Neural crest cell (in vitro differentiated cells): ENCODE measurements at places on chromosomes 13 and 19.
A peak's percentile ranks its signal among the peaks of the same experiment; 100 is the strongest.

- no peak overlapping the region for H3K4me3 ChIP-seq
- H3K36me3 ChIP-seq, result no peaks in the 10 kb centered on the region
- H3K27me3 ChIP-seq, result no peaks in the 10 kb centered on the region
- no peak for DNase-seq
- H3K4me1 ChIP-seq, result no peaks in the 10 kb centered on the region
These were observed 763.2 kb upstream of the SPRY2 start for GRCh38 chr13:81104035-81104715.

DNA sequence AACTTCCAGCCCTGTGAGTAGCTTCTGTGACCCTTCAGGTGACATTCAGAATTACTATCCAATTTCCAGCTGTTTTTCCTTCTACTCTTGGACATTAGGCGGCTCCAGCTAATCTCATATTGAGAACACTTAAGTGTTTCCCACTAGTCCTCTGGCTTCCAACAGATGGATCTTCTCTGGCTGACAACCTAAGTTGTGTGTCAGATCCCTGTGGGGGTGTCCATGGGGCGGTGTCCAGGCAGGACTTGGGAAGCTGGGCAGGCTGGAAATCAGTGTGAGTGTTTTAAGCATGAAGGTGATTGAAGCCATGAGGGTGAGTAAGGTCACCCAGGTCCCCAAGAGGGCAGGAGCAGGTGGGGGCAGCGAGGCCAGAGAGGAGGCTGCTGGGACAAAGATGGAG, 10.1 kb downstream of the CNOT3 start:
- no peak overlapping the region for H3K27ac ChIP-seq
- no peaks in the 10 kb centered on the region for H3K4me1 ChIP-seq
- H3K36me3 ChIP-seq, result peaks cover 12% of the 10 kb centered on the region

DNA sequence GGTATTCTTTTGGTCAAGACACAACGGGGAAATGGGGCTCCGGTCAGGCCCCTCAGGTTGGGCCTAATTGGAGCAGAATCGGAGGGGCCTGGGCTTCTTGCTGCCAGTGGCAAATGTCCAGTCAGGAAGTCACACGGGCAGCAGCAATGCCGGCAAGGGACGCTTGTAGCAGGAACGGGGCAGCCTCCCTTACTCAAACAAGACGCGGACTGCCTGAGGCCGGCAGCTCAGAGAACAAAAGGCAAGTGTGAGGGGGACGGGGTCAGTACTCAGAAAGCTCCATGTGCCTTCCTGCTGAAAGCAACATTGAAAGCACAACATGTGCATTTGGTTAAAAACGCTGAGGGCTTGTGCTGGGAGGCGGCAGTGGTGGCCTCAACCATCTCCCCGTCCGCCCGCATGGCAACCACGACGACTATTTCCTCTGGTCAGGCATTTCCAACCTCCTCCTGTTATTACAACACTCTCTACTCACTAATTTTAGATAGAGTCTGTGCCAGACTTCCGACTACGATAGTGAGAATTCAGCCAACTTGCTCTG, 20.5 kb upstream of the RASA3 start:
- no peak overlapping the region for H3K27ac ChIP-seq
- DNase-seq, result peak; percentile 36
- H3K4me1 ChIP-seq, result peaks cover 34% of the 10 kb centered on the region
- H3K36me3 ChIP-seq, result peaks cover 5% of the 10 kb centered on the region

GRCh38 chr19:49469828-49470614, 4.0 kb upstream of the FLT3LG start:
- no peak overlapping the region for H3K4me3 ChIP-seq
- H3K4me1 ChIP-seq, result peaks cover 9% of the 10 kb centered on the region
- no peak for DNase-seq
- H3K27me3 ChIP-seq, result peaks cover 10% of the 10 kb centered on the region
- peaks cover 5% of the 10 kb centered on the region for H3K36me3 ChIP-seq

DNA sequence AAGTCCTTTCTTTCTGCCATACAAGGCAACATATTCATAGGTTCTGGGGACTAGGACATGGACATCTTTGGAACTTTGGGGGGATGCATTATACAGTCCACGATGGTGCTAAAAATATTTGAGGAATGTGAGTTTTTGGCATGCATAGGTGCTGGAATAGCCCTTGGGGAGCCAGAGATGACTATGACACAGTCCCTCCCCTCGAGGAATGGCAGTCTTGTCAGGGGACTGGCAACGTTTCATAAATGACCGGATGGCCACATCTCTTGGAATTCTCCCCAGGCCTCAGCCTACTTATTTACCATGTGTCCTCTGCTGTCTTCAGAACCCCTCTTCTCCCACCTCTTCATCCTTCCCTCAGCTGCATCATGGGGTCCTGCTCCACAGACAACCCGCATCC, 13.6 kb downstream of the MEIOSIN start:
- no peaks in the 10 kb centered on the region for H3K4me1 ChIP-seq
- no peaks in the 10 kb centered on the region for H3K27me3 ChIP-seq
- DNase-seq, result no peak

GRCh38 chr13:36680913-36681312, 7.1 kb downstream of the SERTM1 start:
- H3K4me1 ChIP-seq, result no peaks in the 10 kb centered on the region
- H3K36me3 ChIP-seq, result no peaks in the 10 kb centered on the region
- no peak overlapping the region for H3K27ac ChIP-seq
- H3K27me3 ChIP-seq, result peaks cover 76% of the 10 kb centered on the region

- DNase-seq, result no peak
- no peak overlapping the region for H3K4me3 ChIP-seq
- peaks cover 12% of the 10 kb centered on the region for H3K36me3 ChIP-seq
- no peak overlapping the region for H3K27ac ChIP-seq
- H3K27me3 ChIP-seq, result no peaks in the 10 kb centered on the region
These were observed 352.8 kb downstream of the KLF12 start for GRCh38 chr13:73781384-73781783.

GRCh38 chr19:17718947-17719711, at the start of gene MAP1S:
MAP1S (plus strand) TSS chr19:17719480; CDS start chr19:17719503, 23 bp downstream.
- H3K27ac ChIP-seq, result peak within 1 kb of the TSS; percentile 95
- peak within 1 kb of the TSS; percentile 96 for H3K4me3 ChIP-seq
- DNase-seq, result peak; percentile 82

GRCh38 chr13:112928020-112928971, 40.7 kb upstream of the MCF2L start:
- peaks cover 2% of the 10 kb centered on the region for H3K36me3 ChIP-seq
- peaks cover 3% of the 10 kb centered on the region for H3K4me1 ChIP-seq
- no peaks in the 10 kb centered on the region for H3K27me3 ChIP-seq
- H3K4me3 ChIP-seq, result no peak overlapping the region
- DNase-seq, result no peak

DNA sequence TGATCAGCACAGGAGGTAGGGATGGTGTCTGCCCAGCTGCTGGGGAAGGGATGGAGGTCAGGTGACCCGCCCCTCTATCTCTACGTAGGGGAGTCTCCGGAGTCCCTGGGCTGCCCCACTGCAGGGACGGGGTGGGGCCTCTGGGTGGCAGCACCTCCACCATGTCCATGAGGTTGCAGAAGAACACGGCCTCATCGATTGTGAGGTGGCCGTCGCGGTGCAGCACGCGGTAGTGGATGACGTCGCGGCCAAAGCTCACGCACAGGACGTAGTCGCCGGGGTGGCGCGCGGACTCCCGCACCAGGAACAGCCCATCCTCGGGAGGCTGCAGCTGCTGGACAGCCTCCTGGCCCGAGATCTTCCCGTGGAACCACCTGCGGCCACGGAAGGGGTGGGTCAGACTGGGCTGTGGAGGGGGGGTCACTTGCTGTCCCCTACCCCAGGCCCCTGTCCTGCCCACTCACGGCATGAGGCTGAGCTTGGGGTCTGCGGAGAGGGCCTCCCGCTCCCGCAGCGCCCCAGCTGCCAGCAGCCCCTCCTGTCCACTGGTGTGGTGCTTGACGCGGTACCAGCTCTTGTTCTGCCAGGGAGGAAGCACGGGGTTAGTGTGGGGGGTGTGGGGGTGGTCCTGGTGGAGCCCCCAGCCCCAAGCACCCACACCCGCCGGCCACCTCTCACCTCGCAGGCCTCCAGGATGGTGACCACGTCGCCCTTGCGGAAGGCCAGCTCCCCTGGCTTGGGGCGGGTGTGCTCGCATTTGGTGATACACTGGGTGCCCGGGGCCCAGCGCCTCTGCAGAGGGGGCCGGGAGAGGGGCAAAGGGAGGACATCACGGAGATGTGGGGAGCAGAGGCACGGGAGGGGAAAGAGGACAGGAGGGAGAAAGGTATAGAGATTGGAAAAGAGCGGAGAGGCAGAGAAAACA, 2.3 kb downstream of the MATK start:
- H3K4me1 ChIP-seq, result no peaks in the 10 kb centered on the region
- DNase-seq, result no peak
- no peak overlapping the region for H3K27ac ChIP-seq
- H3K27me3 ChIP-seq, result peaks cover 62% of the 10 kb centered on the region
- H3K4me3 ChIP-seq, result no peak overlapping the region

DNA sequence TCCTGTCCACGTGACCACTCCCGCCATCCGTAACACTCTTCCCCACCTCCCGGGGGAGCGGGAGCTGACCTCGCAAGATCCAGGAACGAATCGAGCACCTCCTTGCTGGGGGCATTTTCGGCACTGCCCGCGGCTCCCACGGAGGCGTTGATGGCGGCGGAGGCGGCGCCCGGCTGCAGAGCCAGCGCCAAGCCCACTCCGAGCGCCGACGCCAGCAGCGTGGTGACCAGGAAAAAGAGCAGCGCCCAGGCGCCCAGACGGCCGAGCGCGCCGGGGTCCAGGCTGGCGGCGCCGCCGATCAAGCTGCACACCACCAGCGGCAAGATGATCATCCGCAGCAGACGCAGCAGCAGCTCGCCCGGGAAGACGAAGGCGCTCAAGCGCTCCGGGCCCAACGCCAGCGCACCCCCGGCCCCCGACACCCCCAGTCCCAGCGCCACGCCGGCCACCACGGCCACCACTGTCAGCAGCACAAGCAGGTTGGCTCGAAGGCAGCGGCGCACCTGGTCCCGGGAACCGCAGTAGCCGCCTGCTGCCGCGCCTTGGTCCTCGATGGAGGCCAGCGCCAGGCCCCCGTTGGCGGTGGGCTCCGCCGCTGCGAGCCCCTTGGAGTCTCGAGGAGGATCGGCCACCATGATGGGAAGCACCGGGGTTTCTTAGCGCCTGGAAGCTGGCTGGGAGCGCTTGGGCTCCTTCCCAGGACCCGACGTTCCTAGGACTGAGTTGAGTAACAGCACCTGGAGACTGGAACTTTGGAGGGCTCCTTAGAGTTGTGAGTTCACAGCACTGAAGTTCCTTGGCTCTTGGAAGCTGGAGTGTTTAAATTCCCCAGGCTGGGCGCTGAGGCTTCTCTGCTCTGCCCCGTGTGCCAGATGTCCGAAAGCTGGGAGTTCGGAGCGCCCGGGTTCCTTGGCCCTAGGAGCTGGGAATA, 798 bp downstream of the SLC1A5 start:
- peak; percentile 52 for DNase-seq
- H3K27me3 ChIP-seq, result peaks cover 3% of the 10 kb centered on the region
- peaks cover 54% of the 10 kb centered on the region for H3K4me1 ChIP-seq
- H3K4me3 ChIP-seq, result peak overlapping the region; percentile 99
- peaks cover 10% of the 10 kb centered on the region for H3K36me3 ChIP-seq

- H3K36me3 ChIP-seq, result no peaks in the 10 kb centered on the region
- DNase-seq, result no peak
- peaks cover 28% of the 10 kb centered on the region for H3K4me1 ChIP-seq
- no peak within 1 kb of the TSS for H3K4me3 ChIP-seq
- no peaks in the 10 kb centered on the region for H3K27me3 ChIP-seq
- no peak within 1 kb of the TSS for H3K27ac ChIP-seq
These were observed at the start of gene PLVAP for GRCh38 chr19:17376935-17377600. PLVAP (minus strand) TSS chr19:17377342; CDS start chr19:17377288, 54 bp downstream.

- peak overlapping the region; percentile 6 for H3K27ac ChIP-seq
- no peaks in the 10 kb centered on the region for H3K36me3 ChIP-seq
- no peak overlapping the region for H3K4me3 ChIP-seq
- peaks cover 12% of the 10 kb centered on the region for H3K4me1 ChIP-seq
- DNase-seq, result peak; percentile 46
- H3K27me3 ChIP-seq, result no peaks in the 10 kb centered on the region
These were observed 2.2 kb downstream of the ZSCAN22 start for GRCh38 chr19:58328999-58329398.

DNA sequence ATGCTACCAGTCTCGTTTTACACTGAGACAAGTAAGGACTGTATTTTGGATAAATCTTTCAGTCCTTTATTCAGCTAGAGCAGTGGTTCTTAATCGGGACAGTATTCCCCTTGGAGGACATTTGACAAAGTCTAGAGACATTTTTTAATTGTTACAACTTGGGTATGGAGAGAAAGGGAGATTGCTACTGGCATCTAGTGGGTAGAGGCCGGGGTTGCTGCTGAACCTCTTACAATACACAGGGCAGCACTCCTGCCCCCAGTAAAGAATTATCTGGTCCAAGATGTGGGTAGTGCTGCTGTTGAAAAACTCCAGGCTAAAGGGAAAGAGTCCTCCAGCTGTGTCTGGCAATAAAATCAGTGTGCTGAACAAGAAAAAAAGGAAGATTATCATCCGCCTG, 334.8 kb downstream of the SLC7A1 start:
- H3K36me3 ChIP-seq, result no peaks in the 10 kb centered on the region
- H3K27ac ChIP-seq, result no peak overlapping the region
- DNase-seq, result no peak
- peaks cover 30% of the 10 kb centered on the region for H3K27me3 ChIP-seq

- peak overlapping the region; percentile 60 for H3K27ac ChIP-seq
- peak overlapping the region; percentile 98 for H3K4me3 ChIP-seq
- peaks cover 3% of the 10 kb centered on the region for H3K36me3 ChIP-seq
- DNase-seq, result no peak
- H3K27me3 ChIP-seq, result peaks cover 4% of the 10 kb centered on the region
These were observed 15.7 kb downstream of the CIC start for GRCh38 chr19:42284591-42285341.

DNA sequence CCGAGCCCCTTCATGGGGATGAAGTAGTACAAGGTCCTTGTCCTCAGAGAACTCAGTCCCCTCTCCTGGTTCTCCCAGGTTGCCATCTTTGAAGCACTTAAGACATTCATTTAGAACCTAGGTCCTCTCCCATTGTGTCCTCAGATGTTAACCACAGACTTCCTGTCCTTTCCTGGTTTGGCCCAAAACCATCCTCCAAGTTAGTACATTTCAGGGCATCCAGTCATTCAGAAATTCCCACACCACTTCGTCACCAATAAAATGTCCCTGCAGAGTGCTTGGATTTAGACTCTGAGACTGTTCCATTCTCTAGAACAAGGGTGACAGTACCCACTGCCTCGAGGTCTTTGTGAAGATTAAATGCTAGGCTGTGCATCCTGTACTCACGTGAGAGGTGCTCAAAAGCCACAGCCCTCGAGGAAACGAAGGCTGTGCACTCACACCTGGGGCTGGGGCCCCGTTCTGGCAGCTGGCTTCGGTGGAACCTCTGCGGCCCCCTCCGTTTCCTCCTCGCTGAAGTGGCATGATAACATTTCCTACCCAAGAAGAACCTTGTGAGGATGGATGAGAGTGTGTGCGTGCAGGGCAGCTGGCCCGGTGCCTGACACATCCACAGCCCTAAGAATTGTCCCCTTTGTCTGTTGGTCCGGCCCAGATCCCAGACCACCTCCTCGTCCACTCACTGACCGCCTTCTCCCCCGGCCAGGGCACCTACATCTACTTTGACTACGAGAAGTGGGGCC, 4.7 kb downstream of the LENG1 start:
- DNase-seq, result no peak
- H3K4me3 ChIP-seq, result peak overlapping the region; percentile 65
- H3K36me3 ChIP-seq, result peaks cover 13% of the 10 kb centered on the region
- H3K4me1 ChIP-seq, result peaks cover 21% of the 10 kb centered on the region
- peaks cover 7% of the 10 kb centered on the region for H3K27me3 ChIP-seq
- no peak overlapping the region for H3K27ac ChIP-seq
